ENCODE measurements at places on chromosomes 2 and 18. TPM values are rescaled to one million over a fixed set of nuclear protein-coding genes. Genes with fewer than 3 reads are reported as not detected.
A peak's percentile ranks its signal among the peaks of the same experiment; 100 is the strongest.

The KCNJ13 gene
- not detected for total RNA-seq

The TRIM43 gene
- not detected for total RNA-seq

The BMP10 gene
- not detected for total RNA-seq

The DNER gene
- total RNA-seq, result not detected

The NTSR2 gene
- total RNA-seq, result not detected

The COLEC11 gene
- not detected for total RNA-seq

DNA sequence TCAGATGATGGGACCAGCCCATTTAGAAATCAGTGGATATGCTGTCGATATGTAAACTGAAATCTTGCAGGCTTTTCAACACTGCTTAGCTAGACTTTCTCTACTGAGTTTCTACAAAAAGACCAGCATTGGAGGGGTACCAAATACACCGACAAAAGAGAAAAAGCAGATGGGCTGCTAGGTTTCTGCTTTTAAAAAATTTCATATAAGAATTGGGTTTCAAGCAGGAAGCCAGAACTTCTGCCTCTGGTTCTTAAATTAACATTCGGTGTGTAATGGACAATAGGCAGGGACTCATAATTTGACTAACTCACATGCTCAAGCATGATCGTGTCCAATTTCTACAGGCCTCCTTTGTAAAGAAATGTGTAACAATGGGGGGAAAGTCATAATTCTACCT lies 3.1 kb downstream of the ARL4C start:
- no peak for DNase-seq

DNA sequence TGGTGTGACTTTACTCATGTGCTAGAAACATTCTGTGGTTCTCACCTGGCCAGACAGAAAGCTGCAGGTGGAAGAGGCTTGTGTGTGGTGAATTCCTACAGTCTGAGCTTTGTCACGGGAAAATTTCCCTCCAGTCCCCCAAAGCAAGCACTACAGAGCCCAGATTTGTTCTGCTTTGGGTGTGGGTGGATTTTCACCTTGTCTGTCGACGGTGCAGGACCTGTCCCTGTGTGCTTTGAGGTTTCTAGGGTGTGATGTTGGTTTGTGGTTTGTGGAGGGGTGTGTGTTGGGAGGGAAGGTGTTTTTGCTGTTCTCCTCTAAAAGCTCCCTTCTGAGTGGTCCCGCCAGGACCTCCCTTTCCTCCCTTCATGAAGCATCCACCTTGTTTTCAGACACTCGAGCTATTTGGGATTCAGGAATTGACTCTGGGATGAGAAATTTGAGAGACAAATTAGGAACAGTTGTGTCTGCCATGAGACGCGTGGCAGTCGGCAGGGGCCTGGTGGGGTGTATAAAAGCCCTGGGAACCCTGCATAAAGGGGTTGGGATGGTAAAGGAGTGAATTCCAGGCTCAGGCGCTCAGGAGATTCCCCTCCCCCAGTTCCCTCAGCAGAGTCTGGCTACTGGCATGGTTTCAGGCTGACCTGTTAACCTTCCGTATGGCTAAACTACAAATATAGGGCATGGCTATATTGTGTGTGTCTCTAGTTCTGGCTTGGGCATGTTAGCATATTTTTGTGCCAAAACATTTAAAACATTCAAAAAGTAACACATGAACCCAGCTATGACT lies 65.5 kb downstream of the DGKD start:
- DNase-seq, result peak; percentile 32

DNA sequence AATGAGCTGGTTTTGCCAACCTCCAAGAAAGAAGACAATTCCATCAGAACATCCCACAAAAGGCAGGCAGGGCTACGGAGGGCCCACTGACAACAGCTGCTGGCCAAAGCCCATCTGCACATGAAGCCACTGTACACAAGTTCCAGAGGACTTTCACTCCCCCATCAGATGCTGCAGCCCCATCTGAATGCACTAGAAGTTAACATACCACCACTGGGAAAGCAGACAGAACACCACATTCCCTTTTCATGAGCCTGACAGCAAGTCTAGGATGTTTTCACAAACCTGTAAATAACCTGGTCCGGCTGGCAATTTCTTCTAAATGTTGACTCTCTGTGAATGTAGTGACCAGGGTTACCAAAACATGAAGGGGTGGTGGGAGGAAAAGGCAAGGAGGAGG lies 41.5 kb downstream of the CCBE1 start:
- no peak for DNase-seq

DNA sequence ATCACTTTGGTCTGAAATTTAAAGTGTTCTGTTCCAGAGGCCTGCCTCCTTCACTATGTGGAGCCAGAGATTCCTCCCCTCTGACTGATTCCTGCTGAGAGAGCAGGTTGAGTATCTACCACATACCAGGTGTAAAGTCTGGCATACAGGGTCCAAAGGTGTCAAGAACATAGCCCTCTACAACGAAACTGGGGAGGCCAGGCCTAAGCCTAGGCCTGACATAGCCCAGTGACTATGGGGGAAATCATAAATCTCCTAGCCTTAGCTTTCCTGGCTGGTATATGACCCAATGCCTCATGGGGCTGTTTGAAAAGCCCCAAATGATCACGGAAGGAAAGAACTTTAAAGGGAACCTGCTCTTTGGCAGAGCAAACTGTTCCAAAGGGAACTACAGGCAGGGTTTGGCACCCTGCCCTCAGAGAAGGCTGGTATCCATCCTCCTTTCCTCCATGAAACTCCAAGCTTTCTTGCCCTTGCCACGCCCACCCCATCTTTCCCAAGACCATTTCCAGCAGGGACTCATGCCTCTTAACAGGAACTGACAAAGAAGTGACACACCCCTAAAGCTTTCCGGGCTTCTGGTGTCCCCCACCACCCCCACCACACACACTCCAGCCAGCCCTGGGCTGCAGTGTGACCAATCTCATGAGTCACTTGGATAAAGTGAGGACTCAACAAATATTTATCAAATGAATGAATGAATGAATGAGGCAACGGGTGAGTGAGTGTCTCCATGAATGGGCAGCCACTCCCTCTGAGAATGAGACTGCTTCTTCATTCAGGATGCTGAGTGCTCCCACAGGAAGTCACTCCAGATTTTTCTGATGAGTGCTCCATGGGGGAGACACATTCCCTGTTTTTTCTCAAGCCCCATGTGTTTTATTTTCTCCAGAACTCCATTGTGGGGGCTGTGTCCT lies 114.5 kb upstream of the STPG4 start:
- DNase-seq, result no peak

GRCh38 chr2:164896634-164897355 lies 55.2 kb upstream of the COBLL1 start:
- no peak for DNase-seq

Data from activated T-cell treated with anti-CD3 and anti-CD28 coated beads, Interleukin-2, amount 50 U/mL, for 4 hours (primary cell).